ENCODE measurements at places on chromosomes 4 and X.

GRCh38 chr4:117422297-117422696, 336.9 kb upstream of the TRAM1L1 start:
- DNase-seq, result no peak

DNA sequence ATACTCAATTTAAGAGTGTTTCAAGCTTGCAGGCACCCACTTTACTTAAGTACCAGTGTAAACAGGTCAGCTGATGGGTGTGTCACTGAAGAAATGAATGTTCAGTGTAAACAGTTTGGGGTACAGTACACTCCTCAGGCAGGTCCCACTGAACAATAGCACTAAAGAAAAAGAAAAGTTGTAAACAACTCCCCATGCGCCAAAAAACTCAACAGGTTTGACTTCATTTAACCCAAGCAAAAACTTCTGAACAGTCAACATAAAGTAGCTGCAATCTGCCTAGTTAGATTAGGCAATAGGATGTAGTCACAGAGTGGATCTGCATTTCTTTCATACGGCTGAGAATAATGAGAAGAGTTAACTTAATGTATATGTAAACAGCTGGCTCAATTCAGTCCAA, 93.2 kb downstream of the FAM13A start:
- no peak for DNase-seq

DNA sequence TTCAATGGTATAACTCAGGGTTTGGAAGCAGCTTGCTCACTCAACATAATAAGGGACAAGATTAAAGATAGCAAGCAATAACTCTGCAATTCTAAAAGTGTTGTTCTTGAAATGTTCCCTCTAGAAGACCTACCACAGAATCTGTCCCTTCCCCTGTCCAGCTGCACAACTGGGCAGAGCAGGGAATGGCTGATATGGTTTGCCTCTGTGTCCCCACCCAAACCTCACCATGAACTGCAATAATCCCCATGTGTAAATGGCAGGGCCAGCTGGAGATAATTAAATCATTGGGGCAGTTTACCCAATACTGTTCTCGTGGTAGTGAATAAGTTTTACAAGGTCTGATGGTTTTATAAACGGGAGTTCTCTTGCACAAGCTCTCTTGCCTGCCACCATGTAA, 19.1 kb downstream of the PRDM5 start:
- no peak for DNase-seq

GRCh38 chr4:57136281-57136680, 26.1 kb upstream of the IGFBP7 start:
- no peak for DNase-seq

- no peak for DNase-seq
Observed at GRCh38 chrX:78109458-78109857, 5.4 kb downstream of the PGK1 start.

DNA sequence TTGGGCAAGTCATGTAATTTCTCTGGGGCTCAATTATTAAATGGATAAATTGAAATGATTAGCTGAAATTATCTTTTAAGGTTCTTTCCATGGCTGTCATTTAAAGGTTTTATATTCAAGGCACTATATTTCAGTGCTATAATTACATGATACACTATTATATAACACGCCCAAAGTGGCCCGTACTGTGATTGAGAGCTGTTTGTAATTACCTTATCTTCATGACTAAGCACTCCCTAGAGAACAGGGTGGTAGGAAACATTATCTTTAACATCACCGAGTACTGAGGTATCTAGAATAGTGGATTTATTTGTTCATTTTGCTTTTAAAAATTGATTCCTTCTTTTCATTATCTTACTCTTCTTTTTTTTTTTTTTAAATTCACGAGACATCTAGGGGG, 79.0 kb downstream of the DIAPH2 start:
- DNase-seq, result no peak

DNA sequence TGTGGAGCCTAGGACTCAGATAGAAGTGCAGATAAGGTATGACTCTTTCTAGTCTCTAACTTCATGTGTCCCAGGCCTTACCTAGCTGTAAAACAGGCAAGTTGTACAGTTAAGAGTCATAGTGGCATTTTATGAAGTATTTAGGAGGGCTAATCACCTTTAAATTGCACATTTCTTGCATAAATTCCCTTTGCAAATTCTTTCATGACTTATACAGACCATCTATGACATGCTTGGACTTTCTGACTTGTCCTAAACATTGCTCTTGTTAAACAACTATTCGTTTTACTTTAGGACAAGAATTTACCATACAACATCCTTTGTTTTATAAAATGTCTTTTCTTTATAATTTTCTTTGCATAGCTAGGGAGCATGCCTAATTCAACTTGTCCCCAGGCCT, 7.8 kb upstream of the RRAGB start:
- no peak for DNase-seq

DNA sequence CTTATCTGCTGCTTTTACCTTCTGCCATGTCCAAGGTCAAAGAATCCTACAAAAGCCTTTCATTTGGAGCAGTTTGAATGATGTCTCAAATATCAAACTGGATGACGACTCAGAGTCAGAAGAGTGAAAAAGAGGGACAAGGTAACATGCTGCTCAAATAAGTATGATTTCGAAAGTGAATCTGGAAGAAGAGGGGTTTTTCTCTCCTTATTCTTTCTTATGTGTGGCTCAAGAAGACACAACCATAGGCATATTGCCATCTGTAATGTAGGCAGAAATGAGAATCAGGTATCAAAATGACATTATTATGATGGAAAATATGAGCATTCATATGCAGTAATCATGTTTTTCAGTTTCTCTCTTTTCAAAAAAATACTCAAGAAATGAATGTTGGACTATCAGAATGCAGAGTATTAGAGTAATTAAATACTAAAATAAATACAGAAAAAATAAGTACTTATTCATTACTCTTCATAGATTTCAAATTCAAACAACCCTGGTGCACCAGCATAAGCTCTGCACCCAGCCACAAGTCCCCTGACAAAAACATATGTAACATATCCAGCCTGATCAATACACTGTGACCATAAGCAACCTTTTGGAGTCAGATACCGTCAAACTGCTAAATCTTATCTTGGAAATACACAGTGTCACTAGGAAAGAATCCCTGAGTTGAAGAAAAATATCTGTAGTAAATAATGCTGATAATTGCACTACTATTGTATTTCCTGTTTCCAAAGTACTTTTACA, 468.6 kb downstream of the INPP4B start:
- DNase-seq, result no peak

GRCh38 chr4:55868581-55869090, 15.2 kb downstream of the EXOC1 start:
- no peak for DNase-seq

DNA sequence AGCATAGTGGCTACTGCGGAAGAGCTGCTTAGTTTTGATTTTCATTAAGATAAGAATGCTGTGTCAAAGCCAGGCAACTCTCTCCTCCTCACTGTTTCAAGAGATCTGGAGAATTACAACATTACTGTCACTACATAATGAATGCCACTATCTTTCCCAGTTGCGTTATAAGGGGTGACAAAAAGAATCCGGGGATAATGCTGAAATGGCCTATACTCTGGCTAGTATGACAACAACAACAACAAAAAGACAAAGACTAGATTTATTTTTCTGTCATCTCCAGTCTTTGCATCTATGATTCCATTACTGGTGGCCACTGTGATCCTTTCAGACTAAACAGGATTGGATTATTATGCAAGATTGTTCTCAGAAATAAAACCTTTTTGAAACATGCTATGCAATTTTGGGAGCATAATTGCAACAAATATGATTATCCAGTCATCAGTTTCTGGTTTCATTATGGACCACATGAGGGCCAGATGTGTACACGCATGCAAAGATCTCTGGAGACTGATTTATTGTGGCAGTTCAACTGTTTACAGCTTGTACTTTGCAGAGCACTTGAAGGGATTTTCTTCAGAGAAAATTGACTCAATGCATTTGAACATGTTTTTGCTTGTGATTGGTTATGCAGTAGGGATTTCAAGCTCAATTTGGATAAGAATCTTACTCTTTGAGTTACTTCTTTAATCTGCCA, 31.1 kb upstream of the SPANXB1 start:
- DNase-seq, result no peak

DNA sequence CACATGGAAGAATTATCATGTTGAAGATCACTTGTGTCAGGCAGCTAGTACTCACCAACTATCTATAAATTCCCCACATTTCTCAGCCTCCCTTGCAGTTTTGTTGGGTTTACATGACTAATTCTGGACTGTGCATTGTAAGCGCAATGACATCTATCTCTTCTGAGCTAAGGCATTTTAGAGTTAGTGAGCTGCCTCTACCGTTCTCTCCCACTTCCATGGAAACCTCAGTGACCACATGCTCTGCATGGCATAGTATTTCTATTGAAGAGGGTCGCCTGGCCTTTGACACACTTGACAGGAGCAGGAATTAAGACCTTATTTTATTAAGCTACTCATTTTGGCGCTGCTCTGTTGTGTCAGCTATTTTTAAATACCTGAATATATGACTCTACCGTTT, 67.5 kb upstream of the NPY2R start:
- no peak for DNase-seq

Measured in cortex of kidney (tissue), 1 donor.